ENCODE measurements at places on chromosomes 3 and 15. TPM values are rescaled to one million over a fixed set of nuclear protein-coding genes. Genes with fewer than 3 reads are reported as not detected.
A peak's percentile ranks its signal among the peaks of the same experiment; 100 is the strongest.

The MED12L gene
- 0.28 TPM for total RNA-seq

GRCh38 chr3:156626104-156626503 lies 48.3 kb upstream of the TIPARP start:
- H3K4me1 ChIP-seq = peaks cover 6% of the 10 kb centered on the region
- no peaks in the 10 kb centered on the region for H3K36me3 ChIP-seq
- no peaks in the 10 kb centered on the region for H3K27me3 ChIP-seq

DNA sequence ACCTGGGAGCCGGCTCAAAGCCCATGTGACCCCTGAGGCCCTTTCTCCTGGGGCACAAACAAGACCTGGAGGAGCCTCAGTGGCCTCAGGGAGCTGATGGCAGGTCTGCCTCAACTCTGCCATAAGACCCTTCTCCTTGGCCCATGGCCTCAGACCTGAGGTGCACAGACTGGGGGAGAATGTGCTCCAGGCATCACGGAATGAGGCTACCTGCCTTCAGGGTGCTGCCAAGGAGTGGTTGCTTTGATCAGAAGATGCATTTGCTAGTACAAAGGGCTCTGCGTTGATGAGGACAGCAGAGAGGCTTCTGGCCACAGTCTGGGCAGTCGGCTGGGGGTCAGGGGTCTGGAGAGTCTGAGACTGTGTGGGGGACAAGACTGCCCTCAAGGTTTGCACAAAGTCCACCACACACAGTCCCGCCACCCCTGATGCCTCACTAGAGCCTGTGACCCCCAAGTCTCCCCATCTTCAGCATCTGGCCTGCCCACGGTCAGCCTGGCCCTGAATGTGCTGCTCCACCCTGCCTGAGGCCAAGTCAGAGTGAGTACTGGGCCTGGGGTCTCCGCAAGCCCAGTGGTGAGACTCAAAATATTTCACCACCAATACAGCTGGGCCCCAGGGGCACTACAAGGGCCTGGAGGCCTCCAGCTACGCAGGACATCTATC lies 26.6 kb downstream of the ALDH1L1 start:
- H3K4me3 ChIP-seq = no peak overlapping the region
- H3K27ac ChIP-seq = no peak overlapping the region
- peaks cover 18% of the 10 kb centered on the region for H3K27me3 ChIP-seq
- H3K4me1 ChIP-seq = no peaks in the 10 kb centered on the region
- no peaks in the 10 kb centered on the region for H3K36me3 ChIP-seq

The MLF1 gene
- total RNA-seq = 5.2 TPM

DNA sequence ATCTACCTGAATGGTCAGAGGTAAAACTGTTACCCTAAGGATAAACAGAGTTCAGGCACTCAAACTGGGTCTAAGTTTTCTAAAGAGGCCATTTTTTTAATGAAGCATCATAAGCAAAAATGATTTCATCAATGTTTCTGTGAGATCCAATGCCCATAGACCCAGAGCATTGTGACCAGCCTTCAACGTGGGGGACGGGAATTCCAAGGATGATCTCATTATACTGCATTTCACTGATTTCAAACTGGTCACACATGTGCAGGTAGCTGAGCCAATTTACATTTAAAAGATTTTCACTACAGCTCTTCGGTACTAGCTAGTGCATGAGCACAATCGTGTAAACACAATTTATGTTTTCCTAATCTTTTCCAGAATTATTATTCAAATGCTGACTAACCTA lies 472.9 kb downstream of the DIPK2A start:
- H3K27ac ChIP-seq = no peak overlapping the region
- no peaks in the 10 kb centered on the region for H3K36me3 ChIP-seq
- H3K4me1 ChIP-seq = no peaks in the 10 kb centered on the region

- peaks cover 3% of the 10 kb centered on the region for H3K27me3 ChIP-seq
- H3K27ac ChIP-seq = no peak overlapping the region
- H3K36me3 ChIP-seq = peaks cover 32% of the 10 kb centered on the region
- no peak overlapping the region for H3K4me3 ChIP-seq
Observed at GRCh38 chr3:187719628-187720336, 17.4 kb upstream of the RTP2 start.

GRCh38 chr3:186520957-186521842 lies 23.0 kb downstream of the CRYGS start:
- no peak for DNase-seq
- H3K27me3 ChIP-seq = peaks cover 21% of the 10 kb centered on the region
- no peaks in the 10 kb centered on the region for H3K36me3 ChIP-seq
- H3K27ac ChIP-seq = no peak overlapping the region
- no peak overlapping the region for H3K4me3 ChIP-seq
- H3K4me1 ChIP-seq = no peaks in the 10 kb centered on the region

GRCh38 chr3:172549144-172549543 lies 25.9 kb upstream of the TNFSF10 start:
- H3K36me3 ChIP-seq = no peaks in the 10 kb centered on the region
- H3K4me3 ChIP-seq = no peak overlapping the region
- H3K27me3 ChIP-seq = no peaks in the 10 kb centered on the region

The MYO5C gene
- under 0.01 TPM for total RNA-seq

The TM4SF1 gene
- total RNA-seq = 366 TPM

The NOX5 gene
- total RNA-seq = not detected

DNA sequence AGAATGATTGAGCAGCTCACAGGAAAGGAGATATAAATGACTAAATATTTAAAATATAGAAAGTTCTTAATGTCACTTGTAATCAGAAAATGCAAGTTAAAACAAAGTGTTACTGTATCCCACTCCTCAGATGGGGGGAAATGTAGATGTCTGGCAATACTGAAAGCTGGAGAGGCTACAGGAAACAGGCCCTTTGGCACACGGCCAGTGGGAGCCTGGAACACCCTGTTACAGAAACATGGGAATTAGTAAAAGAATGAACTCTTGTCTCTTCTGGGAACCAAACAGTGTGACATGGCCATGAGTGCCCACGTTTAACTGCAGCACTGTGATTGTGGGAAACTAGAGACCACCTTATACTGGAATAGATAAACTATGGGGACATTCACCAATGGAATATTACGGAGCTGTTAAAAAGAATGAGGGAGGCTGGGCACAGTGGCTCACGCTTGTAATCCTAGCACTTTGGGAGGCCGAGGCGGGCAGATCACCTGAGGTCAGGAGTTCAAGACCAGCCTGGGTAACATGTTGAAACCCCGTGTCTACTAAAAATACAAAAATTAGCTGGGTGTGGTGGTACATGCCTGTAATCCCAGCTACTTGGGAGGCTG lies 50.2 kb downstream of the CDCP1 start:
- peaks cover 12% of the 10 kb centered on the region for H3K4me1 ChIP-seq
- H3K27me3 ChIP-seq = no peaks in the 10 kb centered on the region
- H3K4me3 ChIP-seq = no peak overlapping the region
- DNase-seq = no peak
- no peak overlapping the region for H3K27ac ChIP-seq
- peaks cover 2% of the 10 kb centered on the region for H3K36me3 ChIP-seq

GRCh38 chr3:14980689-14981088 lies 33.3 kb downstream of the NR2C2 start:
- no peaks in the 10 kb centered on the region for H3K36me3 ChIP-seq
- no peaks in the 10 kb centered on the region for H3K4me1 ChIP-seq
- H3K4me3 ChIP-seq = no peak overlapping the region

- DNase-seq = no peak
- H3K36me3 ChIP-seq = no peaks in the 10 kb centered on the region
- no peak overlapping the region for H3K27ac ChIP-seq
- peaks cover 11% of the 10 kb centered on the region for H3K27me3 ChIP-seq
- H3K4me1 ChIP-seq = no peaks in the 10 kb centered on the region
- H3K4me3 ChIP-seq = no peak overlapping the region
Observed at GRCh38 chr3:53795176-53795575, 51.0 kb downstream of the CHDH start.

GRCh38 chr3:128221328-128221727 lies 68.0 kb downstream of the EEFSEC start:
- H3K36me3 ChIP-seq = no peaks in the 10 kb centered on the region
- DNase-seq = no peak
- no peak overlapping the region for H3K4me3 ChIP-seq
- H3K4me1 ChIP-seq = peaks cover 17% of the 10 kb centered on the region
- H3K27me3 ChIP-seq = no peaks in the 10 kb centered on the region

GRCh38 chr3:113545594-113545993 lies 13.2 kb downstream of the SIDT1 start:
- no peaks in the 10 kb centered on the region for H3K36me3 ChIP-seq
- H3K27me3 ChIP-seq = peaks cover 2% of the 10 kb centered on the region
- no peak overlapping the region for H3K27ac ChIP-seq
- H3K4me1 ChIP-seq = no peaks in the 10 kb centered on the region
- no peak for DNase-seq

DNA sequence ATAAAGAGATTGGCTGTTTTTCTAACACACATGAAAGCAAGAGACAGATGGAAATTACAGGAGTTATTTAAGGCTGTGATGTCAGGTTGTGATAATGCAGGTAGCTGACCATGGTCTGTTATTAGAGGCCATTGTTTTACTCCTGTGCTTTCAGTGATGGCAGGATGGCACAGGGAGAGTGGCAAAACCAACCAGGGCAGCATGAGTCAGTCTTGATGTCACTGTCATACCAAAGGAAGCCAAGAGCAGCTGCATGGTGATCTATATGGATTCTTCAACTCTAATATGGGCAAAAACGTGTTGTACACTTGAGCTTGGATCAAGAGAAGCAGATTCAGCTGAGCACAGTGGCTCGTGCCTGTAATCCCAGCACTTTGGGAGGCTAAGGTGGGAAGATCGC lies 91.8 kb upstream of the LMOD3 start:
- peaks cover 8% of the 10 kb centered on the region for H3K27me3 ChIP-seq
- no peak overlapping the region for H3K4me3 ChIP-seq
- H3K27ac ChIP-seq = no peak overlapping the region
- H3K4me1 ChIP-seq = no peaks in the 10 kb centered on the region

The CCDC80 gene
- total RNA-seq = 406 TPM

GRCh38 chr3:14423197-14423743 lies 20.9 kb downstream of the SLC6A6 start:
- H3K27ac ChIP-seq = no peak overlapping the region
- DNase-seq = no peak
- H3K4me1 ChIP-seq = peaks cover 41% of the 10 kb centered on the region
- no peak overlapping the region for H3K4me3 ChIP-seq
- H3K36me3 ChIP-seq = peaks cover 29% of the 10 kb centered on the region

The CD86 gene
- not detected for total RNA-seq

The CCK gene
- total RNA-seq = not detected

DNA sequence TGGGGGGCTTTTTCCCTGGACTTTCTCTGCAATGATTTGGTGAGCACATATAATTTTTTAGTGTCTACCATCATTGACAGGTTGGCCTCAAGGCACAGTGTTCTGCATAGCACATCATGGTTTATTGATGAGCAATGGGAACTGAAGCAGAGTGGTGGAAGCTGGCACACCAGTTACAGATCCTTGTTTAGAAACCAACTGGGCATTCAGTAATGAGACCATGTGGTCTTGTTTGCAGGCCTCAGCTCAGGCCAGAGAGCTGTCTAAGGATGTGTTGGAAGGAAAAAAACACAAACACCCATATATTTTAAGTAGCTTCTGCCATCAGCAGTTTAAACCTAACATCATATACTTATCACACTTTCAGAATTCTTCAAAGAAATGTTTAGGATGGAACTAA lies 610.6 kb downstream of the ROBO1 start:
- no peaks in the 10 kb centered on the region for H3K27me3 ChIP-seq
- DNase-seq = no peak
- H3K4me1 ChIP-seq = no peaks in the 10 kb centered on the region

DNA sequence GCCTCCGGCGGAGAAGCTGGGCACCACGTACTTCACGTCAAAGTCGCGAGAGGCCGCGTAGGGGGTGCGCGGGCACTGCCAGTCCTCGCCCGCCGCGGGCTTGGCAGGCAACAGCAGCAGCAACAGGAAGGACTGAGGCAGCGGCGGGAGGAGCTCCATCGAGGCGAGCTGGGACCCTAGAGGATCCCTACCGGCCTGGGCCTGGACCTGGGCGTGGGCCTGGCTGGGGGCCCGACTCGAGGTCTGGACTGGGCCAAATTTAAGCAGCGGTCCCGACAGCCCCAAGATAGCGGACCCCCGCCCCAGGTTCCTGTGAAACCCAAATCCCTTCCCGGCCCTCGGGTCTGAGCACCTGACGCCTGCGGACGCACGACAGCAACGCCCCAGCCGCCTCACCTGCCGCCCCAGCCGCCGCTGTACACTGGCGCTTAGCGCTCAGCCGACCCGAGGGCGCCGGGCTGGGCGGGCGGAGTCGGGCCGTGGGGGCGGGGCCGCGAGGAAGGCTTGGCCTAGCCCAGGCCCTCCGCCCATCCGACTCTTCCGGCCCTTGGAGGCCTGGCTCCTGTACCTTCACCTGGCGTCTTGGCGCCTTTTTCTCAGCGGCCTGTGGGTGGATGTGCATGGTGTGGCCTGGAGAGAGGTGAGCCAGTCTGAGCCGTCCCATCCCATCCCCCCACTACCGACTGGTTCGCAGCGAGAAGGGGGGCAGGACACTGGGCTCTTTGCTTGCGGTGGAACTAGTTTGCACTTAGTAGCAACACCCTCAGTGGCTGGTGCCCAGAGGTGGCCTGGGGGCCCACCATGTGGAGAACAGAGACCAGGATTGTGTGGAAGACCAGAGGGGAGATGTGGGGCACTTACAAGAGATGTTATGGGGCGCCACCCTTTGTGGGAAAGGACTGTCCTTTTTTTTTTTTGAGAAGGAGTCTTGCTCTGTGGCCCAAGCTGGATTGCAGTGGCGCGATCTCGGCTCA lies at the start of gene MST1R:
TSS of gene MST1R (minus strand) at position 423 of the 974 bp plus-strand sequence. CDS start at position 159, 264 bp downstream.
- no peak within 1 kb of the TSS for H3K27ac ChIP-seq
- DNase-seq = no peak
- 0 out of 2 replicates have a peak, but pooled peaks cover 1% of the 10 kb centered on the region for H3K36me3 ChIP-seq
- no peak within 1 kb of the TSS for H3K4me3 ChIP-seq

DNA sequence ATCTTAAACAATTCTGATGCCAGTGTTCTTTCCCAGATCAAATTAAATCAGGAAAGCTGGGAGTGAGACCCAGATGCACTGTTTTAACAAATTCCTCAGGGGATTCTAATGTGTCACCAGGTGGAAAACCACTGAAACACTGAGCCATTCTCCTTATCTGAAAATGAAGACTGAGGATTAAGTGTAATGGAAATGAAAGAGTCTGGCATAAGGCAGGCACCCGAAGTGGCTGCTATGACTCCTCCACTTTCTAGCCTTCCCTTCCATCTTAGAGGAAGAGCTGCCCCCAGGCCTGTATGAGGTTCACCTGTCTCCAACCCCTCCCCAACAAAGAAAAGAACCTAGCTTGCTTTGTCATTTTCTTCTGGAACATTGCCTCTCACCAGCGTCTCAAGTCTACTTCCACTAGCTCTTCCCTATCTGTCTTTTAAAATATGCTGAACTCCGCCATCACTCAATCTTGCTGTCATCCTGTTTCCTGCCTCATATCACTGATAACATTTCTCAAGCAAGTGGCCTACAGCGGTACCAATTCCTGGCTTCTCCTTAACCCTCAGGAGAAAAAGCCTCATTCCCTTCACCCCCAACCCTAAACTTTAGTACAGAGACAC lies 13.7 kb upstream of the ABHD2 start:
- no peaks in the 10 kb centered on the region for H3K4me1 ChIP-seq
- H3K27ac ChIP-seq = no peak overlapping the region
- H3K4me3 ChIP-seq = no peak overlapping the region
- no peaks in the 10 kb centered on the region for H3K27me3 ChIP-seq

- H3K4me1 ChIP-seq = peaks cover 2% of the 10 kb centered on the region
- DNase-seq = no peak
- no peaks in the 10 kb centered on the region for H3K27me3 ChIP-seq
- no peaks in the 10 kb centered on the region for H3K36me3 ChIP-seq
Observed at GRCh38 chr15:58487041-58487723, 55.4 kb downstream of the LIPC start.

The SEMA3G gene
- total RNA-seq = not detected

The LSAMP gene
- total RNA-seq = 8.1 TPM

- no peaks in the 10 kb centered on the region for H3K27me3 ChIP-seq
- peaks cover 15% of the 10 kb centered on the region for H3K4me1 ChIP-seq
- no peak overlapping the region for H3K4me3 ChIP-seq
- no peaks in the 10 kb centered on the region for H3K36me3 ChIP-seq
- peak; percentile 82 for DNase-seq
Observed at GRCh38 chr15:80436511-80437307, 32.5 kb downstream of the ARNT2 start.

The AADACL2 gene
- total RNA-seq = not detected
